ENCODE measurements at places on chromosomes 4 and X.

GRCh38 chr4:1130316-1131186 lies 17.2 kb upstream of the RNF212 start:
- peak; percentile 86 for DNase-seq

GRCh38 chrX:43656005-43656494 lies at the start of gene MAOA:
Gene MAOA, plus strand, starts transcription at chrX:43656299. Its CDS starts 43 bp downstream, at chrX:43656342.
- DNase-seq, result peak; percentile 79

DNA sequence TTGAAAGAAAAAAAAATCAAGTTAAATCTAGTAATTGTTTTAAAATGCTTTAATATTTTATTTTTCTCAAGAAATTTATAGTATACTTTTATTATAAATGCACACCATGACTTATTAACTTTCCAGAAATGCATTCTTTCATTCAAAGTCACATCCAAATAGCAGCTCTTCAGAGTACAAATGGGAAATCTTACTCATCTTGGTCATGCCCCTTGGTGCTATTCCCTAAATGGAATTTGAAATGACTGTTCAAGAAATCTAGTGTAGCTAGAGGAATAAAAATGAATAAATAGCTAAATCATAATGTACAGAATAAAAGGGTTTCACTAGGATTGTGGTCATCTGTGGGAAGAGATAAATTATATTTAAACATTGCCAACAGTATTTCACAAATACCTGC lies 1139.7 kb downstream of the PCDH18 start:
- no peak for DNase-seq

GRCh38 chr4:56906489-56907393 lies 959 bp upstream of the REST start:
- no peak for DNase-seq

GRCh38 chr4:7771541-7772507 lies 167.8 kb downstream of the AFAP1 start:
- DNase-seq, result no peak

- DNase-seq, result no peak
These were observed 74.0 kb downstream of the GALNT7 start for GRCh38 chr4:173242466-173243250.

GRCh38 chrX:1601768-1602085 lies 10.3 kb downstream of the AKAP17A start:
- DNase-seq, result no peak

Data from head of caudate nucleus (tissue), 42 donors.